A673 (cell line): ENCODE measurements at places on chromosomes 13 and 19. TPM values are rescaled to one million over a fixed set of nuclear protein-coding genes. Genes with fewer than 3 reads are reported as not detected.

PTH2 gene
- not detected in 2 replicates for total RNA-seq

GRCh38 chr13:31043957-31044356, 111.5 kb downstream of the TEX26 start:
- no peaks in the 10 kb centered on the region for H3K36me3 ChIP-seq
- H3K27me3 ChIP-seq, result no peaks in the 10 kb centered on the region
- H3K4me1 ChIP-seq, result peaks cover 44% of the 10 kb centered on the region
- peak overlapping the region; percentile 14 for H3K27ac ChIP-seq
- DNase-seq, result peak; percentile 31

DNA sequence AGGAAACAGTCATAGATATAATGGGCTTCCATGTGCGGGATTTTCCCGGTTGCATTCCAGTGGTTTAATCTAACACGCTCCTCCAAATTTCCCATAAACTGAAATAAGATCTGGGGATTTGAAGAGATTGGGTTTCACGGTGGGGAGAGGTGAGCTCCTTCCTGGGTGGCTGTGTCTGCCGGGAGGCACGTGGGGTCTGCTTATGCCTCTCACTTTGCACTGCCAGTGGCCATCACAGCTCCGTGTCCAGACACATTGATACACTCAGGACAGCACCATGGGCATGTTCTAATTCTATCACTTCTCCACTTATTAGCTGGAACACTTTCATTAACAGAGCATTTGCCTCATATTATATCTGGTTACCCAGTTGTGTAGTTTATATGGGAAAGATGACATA, 73.4 kb downstream of the SOX1 start:
- DNase-seq, result no peak
- H3K36me3 ChIP-seq, result no peaks in the 10 kb centered on the region
- H3K4me1 ChIP-seq, result no peaks in the 10 kb centered on the region

- no peak for DNase-seq
- H3K27ac ChIP-seq, result peak overlapping the region; percentile 75
- H3K27me3 ChIP-seq, result no peaks in the 10 kb centered on the region
- peak overlapping the region; percentile 53 for H3K4me3 ChIP-seq
- H3K36me3 ChIP-seq, result peaks cover 7% of the 10 kb centered on the region
These were observed 11.5 kb downstream of the ZNF552 start for GRCh38 chr19:57803265-57803593.
